Tongue (tissue), 3 donors: ENCODE measurements at places on chromosomes 3 and 15.

GRCh38 chr3:55735976-55736375 lies 248.9 kb upstream of the WNT5A start:
- no peak for DNase-seq

GRCh38 chr15:92938387-92938786 lies 38.3 kb downstream of the CHD2 start:
- DNase-seq, result no peak

DNA sequence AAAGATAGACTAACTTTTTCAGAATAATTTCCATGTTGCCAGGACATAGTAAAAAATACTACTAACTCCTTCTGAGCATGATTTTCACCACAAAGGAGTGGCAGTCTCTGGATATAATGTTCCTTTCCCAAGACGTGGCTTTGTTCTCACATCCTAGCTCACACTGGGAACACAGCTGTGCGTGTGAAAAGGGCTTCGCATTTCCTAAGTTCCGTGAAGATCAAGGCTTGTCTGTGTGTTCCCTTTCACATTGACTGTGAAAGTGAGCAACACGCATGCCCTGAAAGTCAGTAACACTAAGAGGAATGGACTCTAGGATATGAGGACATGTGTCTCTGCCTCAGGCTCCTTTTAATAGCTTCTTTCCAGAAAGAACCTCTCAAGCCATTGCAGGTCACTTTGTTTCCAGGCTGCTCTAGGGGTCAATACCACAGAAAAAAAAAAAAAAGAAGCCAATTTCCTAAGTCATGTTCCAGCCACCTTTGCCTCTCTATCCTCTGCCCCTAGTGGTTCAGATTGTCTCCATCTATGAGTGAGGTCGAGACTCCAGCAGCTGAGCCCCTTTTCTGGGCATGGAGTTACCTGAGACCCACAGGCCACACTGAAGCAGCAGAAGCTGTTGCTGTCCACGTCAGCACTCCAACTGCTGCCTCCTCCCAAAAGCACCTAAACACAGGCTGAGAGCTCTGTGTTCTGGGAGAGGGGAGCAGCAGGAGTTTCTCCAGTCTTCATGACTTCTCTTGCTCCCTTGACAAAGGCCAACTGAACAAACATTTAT lies 355.9 kb downstream of the RSL24D1 start:
- DNase-seq, result peak; percentile 5

GRCh38 chr15:91496754-91497691 lies 356.5 kb upstream of the SLCO3A1 start:
- DNase-seq, result no peak

- no peak for DNase-seq
Measured at GRCh38 chr15:47689660-47690059, 27.6 kb upstream of the SEMA6D start.

DNA sequence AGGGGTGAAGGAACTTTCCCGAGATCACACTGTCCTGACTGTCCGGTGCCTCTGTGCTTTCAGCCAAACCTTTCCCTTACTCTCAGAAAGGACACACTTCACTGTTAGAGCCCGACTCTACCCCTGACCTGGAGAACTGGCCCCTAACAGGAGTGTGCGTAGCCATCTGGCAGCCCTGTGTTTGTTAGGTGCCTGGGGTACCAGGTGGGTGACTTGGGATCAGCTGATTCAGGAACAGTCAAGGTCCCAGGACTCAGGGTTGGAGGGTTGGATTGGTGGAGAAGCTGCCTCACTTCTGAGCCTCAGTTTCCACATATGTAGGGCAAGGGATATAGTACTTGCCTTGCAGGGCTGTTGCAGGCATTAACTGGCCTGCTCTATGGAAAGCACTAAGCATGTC lies 98.3 kb upstream of the SLC6A11 start:
- no peak for DNase-seq

DNA sequence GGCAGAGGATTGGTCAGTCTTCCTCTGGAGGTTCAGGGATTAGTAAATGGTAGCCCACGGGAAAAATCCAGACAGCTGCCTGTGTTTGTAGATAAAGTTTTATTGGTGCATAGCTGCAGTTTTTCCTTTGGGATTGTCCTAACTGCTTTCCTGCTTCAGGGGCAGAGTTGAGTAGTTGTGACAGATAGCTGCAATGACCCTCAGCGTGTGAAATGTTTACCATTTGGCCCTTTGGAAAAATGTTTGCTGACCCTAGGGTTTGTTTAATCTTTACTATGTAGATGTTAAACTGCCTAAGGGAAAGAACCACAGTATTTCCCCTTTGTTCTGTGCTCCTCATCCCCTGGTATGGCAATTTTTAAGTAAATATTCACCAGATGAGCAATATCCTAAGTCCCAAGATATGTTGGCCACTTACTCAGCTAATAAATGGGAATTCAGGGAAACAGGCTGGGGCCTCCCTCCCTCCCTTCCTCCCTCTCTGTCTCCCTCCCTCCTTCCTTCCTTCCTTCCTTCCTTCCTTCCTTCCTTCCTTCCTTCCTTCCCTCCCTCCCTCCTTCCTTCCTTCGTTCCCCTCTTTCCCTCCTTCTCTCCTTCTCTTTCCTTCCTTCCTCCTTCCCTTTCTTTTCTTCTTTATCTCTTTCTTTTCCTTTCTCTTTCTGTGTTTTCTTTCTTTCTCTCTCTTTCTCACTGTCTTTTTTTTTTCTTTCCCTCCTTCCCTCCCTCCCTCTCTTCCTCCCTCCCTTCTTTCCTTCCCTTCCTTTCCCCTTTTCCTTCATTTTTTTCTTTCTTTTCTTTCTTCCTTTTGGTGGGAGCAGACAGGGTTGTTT lies 234.6 kb upstream of the BHLHE40 start:
- DNase-seq, result no peak

GRCh38 chr3:60316121-60316797 lies 935.0 kb downstream of the FHIT start:
- DNase-seq, result peak; percentile 63

- DNase-seq, result no peak
Measured at GRCh38 chr15:25242166-25242879, 196.5 kb downstream of the UBE3A start.

GRCh38 chr3:104738271-104738670 lies 628.4 kb upstream of the ALCAM start:
- DNase-seq, result no peak

DNA sequence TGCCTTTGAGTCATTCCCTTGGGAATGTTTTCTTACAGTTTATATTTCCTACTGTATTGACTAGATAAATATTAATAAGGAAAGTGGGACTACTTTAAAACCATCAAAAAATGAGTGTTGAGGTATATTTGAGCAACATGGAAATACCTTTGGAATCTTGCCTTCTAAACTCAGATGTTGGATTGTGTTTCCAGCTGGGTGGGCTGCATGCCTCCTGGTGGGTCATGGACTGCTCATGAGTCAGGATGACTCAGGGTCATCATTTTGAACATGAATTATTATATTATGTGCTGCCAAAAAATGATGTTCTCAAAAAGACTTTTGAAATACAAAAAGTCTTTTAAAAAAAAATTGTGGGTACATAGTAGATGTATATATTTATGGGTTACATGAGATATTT lies 41.1 kb upstream of the APH1B start:
- no peak for DNase-seq
